ENCODE measurements at places on chromosomes 6 and 20.

DNA sequence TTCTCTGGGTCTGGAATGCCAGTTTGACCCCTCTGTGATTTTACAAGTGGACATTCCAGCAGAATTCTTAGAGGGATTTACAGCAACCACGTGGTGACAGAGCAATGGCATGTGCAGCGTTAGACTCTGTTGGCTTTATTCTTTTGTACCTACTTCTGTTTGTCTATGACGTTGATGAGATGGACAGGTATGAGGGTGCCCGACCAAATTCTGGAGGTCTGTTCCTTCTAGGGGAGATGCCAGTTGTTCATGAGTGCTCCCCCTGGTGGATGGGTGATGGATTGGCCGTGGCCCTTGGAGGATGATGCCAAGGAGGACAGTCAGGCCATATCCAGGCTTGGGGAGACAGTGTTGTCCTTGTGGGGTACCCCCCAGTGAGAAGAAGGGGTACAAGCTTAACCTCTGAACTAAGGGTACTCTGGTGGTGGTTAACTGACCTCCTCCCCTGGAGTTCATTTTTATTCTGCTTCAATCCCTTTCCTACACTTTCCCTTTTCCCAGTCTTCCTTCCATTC lies 198.6 kb downstream of the DTNBP1 start:
- DNase-seq: peak; percentile 38

DNA sequence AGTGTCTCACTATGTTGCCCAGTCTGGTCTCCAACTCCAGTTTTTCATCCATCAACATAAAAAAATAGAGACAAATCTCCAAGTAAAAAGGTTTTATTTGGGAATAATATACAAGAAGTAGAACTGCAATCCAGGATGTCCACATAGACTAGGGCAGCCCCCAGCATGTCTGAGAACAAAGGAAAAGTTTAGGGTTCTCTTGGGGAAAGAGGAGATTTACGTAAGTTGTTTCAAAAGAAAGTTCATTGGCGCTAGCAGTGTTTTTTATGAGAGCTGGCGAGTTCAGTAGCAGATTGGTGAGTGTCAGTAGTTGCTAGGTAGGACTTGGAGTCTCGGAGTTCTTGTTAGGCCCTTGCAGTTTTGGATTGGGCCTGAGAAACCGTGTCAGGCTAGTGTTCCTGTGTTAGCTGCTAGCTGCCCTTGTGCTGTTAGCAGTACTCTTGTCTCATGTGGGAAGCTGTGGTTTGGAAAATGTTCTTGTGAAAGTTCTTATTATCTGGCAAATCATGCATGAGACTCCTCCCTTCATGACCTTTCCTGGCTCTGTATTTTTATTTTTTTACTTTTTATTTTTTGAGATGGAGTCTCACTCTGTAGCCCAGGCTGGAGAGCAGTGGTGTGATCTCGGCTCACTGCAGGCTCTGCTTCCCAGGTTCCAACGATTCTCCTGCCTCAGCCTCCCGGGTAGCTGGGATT lies 24.7 kb downstream of the TTLL9 start:
- DNase-seq: no peak

DNA sequence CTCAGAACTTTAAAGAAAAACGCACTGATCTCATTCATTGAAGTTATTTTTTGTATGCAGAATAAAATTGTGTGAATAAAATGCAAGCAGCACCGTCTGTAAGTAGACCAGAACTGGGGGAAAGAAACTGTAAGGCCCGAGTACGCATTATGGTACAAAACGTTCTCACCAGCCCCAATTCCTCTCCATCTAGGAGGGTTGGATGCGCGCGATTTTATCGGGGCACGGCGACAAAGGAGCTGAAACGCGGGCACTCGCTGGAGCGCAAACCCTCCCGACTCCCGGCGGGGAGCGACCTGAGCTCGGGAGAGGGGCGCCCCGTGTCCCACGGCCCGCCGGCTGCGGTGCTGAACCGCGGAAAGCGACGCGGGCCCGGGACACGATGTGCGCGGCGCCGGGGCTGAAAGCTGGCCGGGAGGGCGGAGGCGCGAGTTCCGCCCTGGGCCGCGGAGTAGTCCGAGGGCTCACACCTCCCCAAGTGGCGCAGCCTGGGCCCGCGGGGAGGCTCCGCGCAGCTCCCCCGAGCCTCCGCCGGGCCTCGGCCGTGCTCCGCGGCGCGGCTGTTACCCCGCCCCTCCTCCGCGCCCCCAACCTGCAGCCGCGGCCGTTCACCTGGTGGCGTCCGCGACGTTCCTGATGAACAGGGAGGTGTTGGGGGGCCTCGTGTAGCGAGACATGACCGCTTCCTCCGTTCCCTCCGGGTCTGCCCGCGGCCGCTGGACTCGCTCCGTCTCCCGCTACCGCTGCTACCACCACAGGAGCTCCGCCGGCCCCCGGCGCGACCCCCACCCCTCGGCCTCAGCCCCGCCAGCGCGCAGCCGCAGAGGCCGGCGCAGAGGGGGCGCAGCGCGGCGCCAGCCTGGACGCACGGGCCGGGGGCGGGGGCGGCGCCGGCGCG lies at the start of gene SRSF12:
SRSF12 (minus strand) TSS at position 861 of the 898 bp plus-strand sequence; CDS start at position 677, 184 bp downstream.
- DNase-seq: peak; percentile 3

- DNase-seq: no peak
Observed at GRCh38 chr6:45387236-45387635, 9.5 kb upstream of the SUPT3H start.

DNA sequence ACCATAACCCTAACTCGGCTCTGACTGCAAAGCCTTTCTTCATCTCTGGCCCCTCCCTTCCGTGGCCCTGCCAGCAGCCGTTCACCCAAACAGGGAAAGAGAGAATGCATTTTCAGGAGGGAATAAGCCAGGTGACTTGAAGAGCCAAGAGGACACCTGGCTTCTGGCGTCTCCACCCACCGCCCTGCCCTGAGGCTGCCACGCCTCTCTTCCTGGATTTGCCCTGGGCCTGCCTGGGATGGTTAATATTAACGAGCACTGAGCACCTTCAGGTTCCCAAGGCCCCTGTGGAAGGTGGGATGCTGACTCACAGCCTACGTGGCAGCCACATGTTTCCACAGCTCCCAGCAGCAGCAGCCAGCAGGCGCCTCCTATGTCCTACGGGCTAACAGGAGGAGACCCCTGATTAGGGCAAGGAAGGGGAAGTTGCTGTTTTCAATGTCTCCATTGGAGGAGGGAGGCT lies 138.0 kb upstream of the RREB1 start:
- DNase-seq: no peak

- no peak for DNase-seq
Observed at GRCh38 chr6:53107091-53107490, 41.5 kb downstream of the GCM1 start.

DNA sequence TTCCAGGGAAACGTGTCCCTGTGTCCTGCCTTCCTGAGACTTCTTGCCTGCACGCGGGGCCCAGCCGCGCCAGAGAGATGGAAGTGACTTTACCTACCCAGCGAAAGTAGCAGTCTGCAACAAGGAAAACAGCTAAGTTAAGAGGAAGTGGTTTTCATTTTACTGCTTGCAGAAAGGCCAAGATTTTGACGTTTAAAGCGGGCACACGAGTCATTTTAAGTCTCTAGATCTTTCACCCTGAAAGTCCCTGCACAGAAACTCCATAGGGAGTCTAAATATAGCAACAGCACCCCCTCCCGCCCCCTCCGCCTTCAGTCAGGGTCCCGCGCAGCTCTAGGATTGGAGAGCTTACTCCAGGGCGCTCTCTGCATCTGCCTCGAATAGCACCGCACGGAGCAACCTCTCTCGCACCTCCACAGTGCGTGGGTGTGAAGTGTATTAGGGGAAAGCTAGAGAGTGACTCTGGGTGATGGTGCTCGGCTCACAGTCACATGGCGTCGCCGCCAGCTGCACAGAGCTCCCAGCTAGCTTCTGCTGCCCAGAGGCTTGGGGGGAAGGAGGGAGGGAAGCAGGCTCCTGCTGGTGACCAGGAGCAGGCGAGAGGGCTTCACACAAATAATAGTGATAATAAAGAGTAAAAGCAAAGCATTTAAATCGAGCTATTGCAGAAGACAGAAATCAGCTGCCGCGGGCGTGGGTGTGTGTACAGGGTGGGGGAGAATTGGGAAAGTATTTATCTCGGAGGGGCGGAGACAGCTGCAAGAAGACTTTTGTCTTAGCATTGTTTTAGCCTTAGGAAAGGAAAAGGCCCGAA lies 1.8 kb upstream of the KCNQ5 start:
- peak; percentile 61 for DNase-seq

- no peak for DNase-seq
Observed at GRCh38 chr20:57938158-57939108, 228.6 kb upstream of the PMEPA1 start.

GRCh38 chr6:45654673-45655072 lies 276.9 kb upstream of the SUPT3H start:
- no peak for DNase-seq

GRCh38 chr20:21465799-21466198 lies 48.1 kb downstream of the NKX2-2 start:
- DNase-seq: no peak

- DNase-seq: no peak
Observed at GRCh38 chr20:51176446-51176845, 153.5 kb upstream of the KCNG1 start.

DNA sequence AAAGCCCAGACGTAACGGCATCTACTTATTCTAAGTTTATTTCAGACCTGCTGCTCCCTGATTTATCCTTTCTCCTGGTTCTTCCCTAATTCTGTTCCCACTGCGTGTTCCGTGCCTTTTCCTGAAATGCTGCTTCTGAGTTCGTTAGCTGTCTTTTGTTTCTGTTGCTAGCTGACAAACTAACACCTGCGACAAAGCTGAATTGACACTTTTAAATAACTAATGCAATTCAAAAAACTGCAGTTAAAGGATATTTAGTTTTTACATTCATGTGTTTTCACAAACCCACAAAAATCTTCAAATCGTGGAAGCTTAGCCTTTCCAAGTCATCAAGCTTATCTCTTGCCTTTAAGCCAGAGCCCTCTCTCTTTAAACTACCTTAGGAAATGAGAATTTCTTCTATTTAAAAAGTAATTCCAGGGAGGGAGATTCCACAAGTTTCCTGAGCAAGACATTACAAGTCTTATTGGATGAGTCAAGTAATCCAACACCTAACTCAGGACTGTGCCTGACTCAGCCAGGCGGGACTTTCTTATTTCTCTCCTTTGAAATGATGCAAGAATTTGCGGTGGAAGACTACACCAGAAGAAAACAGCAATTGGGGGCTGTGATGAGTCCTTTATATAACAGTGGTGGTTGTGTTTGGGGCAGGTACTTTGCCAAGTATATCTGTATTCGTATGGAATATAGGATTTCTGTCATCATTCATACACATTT lies 6.3 kb downstream of the ADTRP start:
- DNase-seq: no peak
